ENCODE measurements at places on chromosomes 3 and 15. TPM values are rescaled to one million over a fixed set of nuclear protein-coding genes. Genes with fewer than 3 reads are reported as not detected.

The LRRC3B gene
- polyA plus RNA-seq: 0.13 TPM

The SH2D7 gene
- 2.4 TPM for polyA plus RNA-seq

The EBLN2 gene
- 0.43 TPM for polyA plus RNA-seq

DNA sequence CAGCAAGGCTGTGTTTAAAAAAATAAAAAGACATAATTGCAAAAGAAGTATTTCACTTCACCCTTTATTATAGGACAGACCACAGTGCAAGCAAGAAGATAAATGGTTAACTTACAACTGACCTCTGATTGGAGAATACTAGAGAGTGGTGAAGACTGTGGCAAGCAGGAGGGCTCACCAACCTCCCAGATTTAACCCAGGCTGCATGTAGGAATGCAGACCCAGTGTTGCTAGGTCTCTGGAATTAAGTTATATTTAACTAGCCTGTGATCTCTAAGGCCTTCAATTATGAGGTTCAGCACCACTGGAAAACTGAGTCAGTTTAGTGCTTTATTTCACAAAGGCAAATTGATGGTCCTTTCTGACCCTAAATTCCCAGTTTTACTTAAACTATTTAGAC, 436.6 kb downstream of the LPP start:
- DNase-seq: no peak

DNA sequence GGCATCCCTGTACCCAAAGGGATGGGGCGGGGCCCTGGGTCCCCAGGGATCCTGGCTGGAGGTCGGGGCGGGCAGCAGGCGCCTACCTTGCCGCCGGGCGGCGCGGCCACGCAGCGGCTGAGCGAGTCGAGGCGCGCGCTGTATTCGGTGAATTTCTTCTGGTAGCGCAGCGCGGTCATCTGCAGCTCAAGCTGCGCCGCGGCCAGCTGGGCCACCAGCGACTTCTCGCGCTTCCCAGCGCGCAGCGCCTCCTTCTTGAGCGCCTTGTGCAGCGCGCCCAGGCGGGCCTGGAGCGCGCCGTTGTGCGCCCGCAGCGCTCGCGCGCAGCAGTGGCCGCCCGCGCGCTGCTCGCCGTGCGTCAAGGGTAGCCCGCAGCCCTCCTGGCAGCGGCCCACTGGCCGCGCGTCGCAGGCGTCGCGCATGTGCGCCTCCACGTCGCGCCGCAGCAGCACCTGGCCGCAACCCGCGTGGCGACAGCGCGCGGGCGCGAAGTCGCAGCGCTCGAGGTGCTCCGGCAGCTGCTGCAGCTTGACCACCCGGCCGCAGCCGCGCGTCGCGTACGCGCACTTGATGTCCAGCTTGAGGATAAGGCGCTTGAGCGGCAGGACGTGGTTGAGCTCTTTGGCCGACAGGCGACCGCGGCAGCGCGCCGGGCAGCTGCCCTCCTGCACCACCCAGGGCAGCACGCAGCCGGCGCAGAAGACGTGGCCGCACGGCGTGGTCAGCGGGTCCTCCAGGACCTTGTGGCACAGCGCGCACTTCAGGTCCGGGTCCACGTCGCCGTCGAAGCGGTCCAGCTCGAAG, 522 bp downstream of the PDZRN3 start:
- DNase-seq: peak; percentile 86

DNA sequence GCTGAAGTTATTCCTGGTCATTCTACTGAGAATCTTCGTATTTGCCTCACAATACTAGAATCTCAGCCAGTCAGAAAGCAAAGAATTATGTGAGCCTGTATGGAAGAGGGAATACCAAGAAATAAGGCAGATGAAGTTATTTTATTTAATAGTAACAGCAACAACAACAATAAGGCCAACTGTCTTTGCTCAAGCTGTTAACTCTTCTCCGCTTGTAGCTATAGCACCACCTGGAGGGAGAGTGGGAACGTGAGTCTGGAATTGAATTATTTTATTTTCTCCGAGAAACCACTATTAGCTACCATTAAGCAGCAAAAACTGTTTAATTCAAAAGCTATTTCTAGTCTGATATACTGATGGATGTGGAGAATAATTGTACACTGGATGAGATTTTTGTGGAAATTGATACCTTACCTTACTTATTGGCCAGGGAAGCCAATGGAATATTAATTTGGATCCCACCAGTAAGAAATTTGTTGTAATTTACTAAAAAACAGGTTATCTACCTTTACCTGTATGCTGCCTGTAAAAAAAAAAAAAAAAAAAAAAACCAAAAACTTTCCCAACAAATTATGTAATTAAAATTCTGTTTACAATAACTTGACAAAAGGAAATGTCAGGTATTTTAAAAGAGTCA, 50.1 kb downstream of the CALML4 start:
- peak; percentile 72 for DNase-seq

GRCh38 chr15:52016316-52016715, 2.7 kb upstream of the MAPK6 start:
- no peak for DNase-seq

GRCh38 chr3:167066977-167067786, 312.9 kb downstream of the ZBBX start:
- peak; percentile 8 for DNase-seq

DNA sequence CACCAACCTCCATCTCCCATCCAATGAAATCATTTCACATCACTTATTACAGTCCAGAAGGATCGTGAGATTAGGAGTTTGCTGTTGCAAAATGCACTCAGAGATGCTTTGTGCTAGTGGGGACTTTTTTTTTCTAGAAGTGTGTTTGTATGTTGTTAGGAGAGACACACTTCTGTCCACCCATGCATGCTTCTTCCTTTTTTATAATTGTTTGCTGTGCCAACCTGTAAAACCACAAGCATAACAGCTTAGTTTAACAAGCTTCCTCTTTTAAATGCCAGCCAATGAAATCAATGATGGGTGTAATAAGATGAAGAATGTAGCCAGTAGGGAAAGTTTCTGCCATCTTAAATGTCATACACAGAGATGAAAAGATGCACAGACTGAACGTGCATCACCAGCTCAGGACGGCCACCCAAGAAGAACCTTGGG, 305.6 kb upstream of the STT3B start:
- no peak for DNase-seq

The TNFSF10 gene
- polyA plus RNA-seq: 169 TPM

DNA sequence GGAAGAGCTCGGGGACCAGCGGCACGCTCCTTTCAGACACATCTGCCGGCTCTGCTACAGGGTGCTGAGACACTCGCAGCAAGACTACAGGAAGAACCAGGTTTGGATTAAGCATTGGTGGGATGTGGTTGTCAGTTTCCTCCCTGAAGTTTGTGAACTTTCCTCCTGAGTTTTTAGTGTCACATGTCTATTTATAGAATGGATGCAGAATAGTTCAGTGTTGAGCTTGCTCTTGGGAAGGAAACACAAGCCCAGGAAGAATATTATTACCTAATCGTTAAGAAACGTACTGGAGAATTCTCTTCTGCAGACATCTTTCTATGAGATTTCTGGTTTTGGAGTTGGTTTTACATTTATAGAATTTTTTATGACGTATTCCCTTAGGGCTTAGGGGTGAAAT, 172.0 kb downstream of the ITPR1 start:
- DNase-seq: no peak

All from small intestine (tissue), 16 donors.